ENCODE measurements at places on chromosomes 7 and 10.

GRCh38 chr10:34434119-34434594 is 380.9 kb downstream of the PARD3 start:
- DNase-seq = no peak

- no peak for DNase-seq
These were observed 10.4 kb downstream of the SYPL1 start for GRCh38 chr7:106101726-106102125.

DNA sequence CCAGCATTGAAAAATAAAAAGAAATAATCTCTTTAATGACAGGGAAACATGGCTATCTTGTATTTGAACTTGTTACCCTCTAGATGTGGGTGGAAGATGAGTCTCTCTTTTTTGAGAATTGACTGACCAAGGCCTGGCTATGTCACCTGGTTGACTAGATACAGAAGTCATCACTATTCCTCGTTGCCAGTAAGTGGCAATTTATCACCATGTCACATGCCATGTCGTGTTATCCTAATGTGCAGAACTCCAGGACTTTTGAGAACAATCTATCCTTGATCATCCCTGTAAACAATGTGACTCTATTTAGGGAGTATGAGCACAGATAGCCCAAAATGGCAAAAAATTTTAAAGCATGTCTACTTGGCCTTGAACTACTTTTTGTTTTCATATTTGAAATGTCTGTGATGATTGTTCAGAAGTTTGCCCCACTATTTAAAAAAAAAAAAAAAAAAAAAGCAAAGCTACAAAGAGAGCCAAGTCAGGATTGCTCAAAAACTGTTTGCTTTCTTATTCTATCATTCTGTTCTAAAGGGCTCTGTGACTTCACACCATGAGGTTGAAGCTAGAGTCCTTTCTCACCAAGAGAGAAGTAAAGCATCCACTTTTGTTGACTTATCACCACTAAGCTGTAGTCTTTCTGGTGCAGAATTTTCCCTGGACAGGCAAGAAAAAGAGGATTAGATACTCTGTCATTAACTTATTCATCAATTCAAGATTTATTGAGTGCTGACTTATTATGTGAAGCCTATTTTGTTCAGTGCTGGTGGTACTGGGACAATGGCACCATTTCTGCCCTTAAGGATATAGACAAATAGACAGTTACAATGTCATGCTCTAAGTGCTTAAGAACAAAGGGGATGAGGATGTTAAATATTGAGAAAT is 10.4 kb upstream of the WIPF3 start:
- no peak for DNase-seq

- DNase-seq = no peak
These were observed 181.5 kb upstream of the PLXNA4 start for GRCh38 chr7:132757783-132758182.

DNA sequence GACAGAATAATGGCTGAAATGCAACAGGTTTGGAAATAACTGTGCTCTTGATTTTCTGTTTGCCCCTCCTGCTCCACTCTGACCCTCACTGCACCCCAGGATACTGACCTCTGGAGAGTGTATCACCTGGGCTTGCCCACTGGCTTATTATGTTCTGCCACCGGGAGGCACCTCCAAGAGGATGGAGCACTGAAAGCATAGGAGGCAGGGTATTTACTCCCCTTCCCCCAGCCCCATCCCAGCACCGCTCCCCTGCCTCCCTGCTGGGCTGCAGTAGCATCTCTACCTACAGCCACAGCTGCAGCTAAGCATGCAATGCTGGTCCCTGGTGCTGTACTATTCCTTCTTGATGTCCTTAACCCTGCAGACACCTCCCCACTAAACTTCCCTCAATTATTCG is 26.4 kb downstream of the RAB11FIP2 start:
- no peak for DNase-seq

GRCh38 chr10:110704906-110705476 is 60.9 kb downstream of the RBM20 start:
- DNase-seq = no peak

DNA sequence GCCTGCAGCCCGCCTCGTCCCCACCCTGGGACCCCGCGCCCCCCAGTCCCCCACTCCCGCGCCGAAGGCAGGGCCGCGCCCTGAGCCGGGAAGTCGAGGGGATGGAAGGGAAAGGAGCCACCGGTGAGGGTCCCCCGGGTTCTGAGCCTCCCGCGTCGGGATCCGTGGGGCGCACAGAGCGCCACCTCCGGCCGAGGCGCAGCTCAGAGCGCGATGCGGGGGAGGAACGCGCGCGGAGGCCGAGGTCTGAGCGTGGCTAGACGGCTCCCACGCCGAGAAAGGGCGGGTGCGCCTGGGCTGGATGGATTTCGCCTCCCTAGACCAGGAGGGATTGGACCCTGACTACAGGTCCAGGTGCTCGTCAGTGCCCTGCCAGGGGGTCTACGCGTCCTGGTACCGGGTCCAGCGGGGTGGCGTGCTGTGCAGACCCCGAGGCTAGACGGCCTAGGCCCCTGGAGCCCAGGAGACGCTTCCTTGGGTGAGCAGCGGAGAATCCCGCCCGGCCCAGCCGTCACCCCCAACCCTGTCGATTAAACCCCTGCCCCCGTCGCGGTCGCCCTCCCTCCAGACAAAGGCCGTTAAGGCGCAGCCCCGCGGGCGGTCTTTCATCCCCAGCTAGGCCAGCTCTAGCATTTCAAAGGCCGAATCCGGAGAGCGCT is 986 bp upstream of the PDGFA start:
- no peak for DNase-seq

Measured in DMS79 treated with DMSO at 0.1 percent for 48 hours (cell line).